BE2C (cell line): ENCODE measurements at places on chromosomes 16 and 17.

- DNase-seq = no peak
Measured at GRCh38 chr16:11084484-11084875, 140.1 kb downstream of the CLEC16A start.

- DNase-seq = no peak
Measured at GRCh38 chr17:45366691-45367090, 49.9 kb upstream of the MAP3K14 start.

DNA sequence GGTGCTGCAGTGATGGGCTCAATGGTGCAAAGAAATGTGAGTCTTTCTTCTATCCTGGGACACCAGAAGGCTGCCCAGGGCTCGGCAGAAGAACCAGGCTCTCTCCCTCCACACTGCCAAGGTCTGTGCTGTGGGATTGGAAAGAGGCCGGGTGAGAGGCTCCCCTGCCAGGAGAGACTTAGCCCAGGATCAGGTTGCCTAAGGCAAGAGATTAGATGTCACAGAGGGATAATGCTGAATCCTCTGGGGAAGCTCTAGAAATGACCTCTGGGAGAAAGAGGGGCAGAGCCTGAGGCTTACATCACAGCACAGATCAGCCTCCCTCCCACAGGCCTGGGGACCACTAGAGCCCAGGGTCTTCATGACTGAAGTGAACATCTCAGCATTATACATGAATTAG is 5.7 kb upstream of the DOC2B start:
- DNase-seq = no peak

DNA sequence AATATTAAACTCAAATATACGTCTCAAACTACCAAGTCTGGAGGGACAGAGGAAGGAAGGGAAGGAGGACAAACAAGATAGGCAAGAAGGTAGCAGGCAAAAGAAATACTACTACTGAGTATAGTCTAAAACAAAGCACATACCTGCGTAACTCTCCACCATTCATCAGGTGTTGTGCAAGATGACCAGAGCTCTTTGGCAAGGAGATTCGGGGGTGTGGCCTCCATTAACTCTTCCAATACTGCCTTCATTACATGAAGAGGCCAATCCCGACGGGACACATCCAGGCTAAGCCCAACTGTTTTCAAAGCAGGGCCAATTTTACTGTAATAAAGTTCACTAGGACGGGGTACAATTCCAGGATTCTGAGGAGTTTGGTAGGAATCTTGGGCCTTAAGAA is 38.2 kb upstream of the ARL6IP1 start:
- DNase-seq = no peak

- no peak for DNase-seq
Measured at GRCh38 chr17:50259477-50260324, 14.6 kb upstream of the TMEM92 start.

- no peak for DNase-seq
Measured at GRCh38 chr17:32786169-32786568, 90.8 kb downstream of the MYO1D start.

DNA sequence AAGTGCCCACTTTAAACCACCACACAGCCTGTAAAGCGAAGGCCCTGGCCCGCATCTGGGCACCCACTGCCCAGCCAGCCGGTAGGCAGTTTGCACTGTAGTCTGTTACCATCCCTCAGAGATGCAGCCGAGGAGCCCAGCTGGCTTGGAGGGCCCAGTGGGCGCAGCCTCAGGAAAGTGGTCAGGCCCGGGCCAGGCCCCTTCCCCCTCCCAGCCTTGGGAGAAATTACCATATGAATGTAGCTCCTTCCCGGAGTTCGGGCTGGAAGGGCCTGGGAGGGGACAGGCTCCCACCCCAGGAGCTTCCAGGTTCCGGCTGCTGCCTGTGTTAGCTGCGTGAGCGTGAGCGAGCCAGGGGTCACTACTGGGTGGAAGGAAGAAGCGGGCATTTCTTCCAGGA is 325.4 kb downstream of the SEC14L1 start:
- no peak for DNase-seq

DNA sequence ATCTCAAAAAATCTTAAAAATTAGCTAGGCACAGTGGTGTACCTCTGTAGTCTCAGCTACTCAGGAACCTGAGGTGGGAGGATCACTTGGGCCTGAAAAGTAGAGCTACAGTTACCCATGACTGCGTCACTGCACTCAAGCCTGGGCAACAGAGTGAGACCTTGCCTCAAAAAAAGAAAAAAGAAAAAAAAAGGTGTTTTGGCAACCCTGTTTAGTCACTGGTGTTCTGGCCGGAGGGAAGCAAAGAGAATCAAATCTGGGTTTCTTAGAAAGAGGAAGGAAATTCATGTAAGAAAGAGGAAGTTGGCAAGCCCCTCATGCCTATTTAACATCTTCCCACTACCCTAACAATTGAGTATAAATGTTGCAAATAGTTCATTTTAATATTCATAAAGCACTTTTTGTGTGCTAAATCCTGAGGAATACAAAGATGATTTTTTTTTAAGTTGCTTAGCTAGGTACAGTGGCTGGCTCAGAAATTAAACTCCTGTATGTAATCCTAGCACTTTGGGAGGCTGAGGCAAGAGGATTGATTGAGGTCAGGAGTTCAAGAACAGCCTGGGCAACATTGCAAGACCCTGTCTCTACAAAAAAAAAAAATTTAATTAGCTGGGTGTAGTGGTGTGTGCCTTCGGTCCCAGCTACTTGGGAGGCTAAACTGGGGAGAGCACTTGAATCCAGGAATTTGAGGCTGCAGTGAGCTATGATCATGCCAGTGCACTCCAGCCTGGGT is 6.5 kb upstream of the USP32 start:
- no peak for DNase-seq

DNA sequence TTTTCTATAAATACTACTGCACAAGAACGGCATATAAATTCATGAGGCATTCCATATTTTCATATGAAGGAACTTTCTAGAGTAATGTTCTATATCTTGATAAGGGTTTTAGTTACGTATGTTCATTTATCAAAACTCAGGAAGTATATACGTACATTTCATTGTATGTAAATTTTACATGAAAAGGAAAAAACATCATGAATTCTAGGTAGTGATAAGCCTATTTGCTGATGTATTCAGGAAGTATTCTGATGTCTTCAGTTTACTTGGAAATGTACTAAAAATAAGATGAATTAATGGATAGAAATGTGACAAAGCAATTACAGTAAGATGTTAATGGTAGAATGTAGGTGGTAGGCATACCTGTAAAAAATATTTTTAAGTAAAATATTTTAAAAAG is 4.7 kb downstream of the DGKE start:
- no peak for DNase-seq

- no peak for DNase-seq
Measured at GRCh38 chr16:1825864-1826690, 548 bp downstream of the HAGH start.

GRCh38 chr17:48037036-48037837 is at the start of gene COPZ2:
Gene COPZ2 (minus strand): TSS chr17:48037797. CDS start chr17:48037777, 20 bp downstream.
- peak; percentile 59 for DNase-seq

DNA sequence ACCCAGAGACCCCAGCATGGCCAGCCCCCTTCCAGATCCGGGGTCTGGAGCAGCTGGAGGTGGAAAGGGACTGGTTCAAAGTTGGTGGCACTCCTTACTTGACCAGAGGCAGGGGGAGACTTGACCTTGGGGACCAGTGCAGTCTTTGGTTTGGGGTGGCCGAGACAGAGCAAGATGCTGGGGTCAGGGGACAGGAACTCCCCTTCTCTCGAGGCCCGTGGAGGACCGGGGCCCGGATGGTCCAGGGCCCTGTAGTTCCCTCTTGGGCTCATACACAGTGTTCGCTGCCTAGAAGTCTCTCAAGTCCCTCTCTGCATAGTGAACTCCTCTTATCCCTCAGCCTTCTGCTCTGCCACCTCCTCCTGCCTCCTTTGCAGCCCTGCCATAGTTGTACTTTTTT is 601 bp upstream of the PRSS33 start:
- no peak for DNase-seq

DNA sequence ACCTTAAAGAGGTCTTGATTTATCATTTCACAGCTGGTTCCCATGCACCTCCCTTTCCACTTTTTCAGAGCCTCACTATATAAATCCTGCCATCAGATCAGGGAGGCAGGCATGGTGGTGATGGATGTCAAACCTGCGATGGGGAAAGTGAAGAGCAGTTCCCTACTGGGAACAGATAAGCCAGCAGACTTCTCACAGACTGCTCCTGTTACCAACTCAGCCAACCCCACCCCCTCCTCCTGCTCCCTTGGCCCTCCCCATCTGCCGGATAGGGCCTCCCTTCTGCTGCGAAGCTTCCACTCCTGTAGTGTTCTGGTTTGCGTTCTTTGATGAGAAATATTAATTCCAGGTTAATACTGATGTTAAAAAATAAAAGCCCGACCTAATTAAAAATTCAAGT is 232.1 kb downstream of the STX8 start:
- no peak for DNase-seq

DNA sequence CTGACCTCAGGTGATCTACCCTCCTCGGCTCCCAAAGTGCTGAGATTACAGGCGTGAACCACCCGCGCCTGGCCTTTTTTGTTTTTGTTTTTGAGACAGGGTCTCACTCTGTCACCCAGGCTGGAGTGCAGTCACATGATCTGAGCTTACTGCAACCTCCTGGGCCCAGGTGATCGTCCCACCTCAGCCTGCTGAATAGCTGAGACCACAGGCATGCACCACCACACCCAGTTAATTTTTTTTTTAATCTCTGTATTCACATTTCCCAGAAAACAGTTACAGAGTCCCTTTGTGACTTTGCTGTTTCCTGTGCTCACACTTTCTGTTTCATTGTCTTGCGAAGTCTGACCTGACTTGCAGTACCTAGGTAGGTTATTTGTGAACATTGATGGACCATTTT is 2.7 kb downstream of the CLUAP1 start:
- no peak for DNase-seq

- peak; percentile 91 for DNase-seq
Measured at GRCh38 chr16:4372578-4373355, 1.1 kb downstream of the VASN start.

DNA sequence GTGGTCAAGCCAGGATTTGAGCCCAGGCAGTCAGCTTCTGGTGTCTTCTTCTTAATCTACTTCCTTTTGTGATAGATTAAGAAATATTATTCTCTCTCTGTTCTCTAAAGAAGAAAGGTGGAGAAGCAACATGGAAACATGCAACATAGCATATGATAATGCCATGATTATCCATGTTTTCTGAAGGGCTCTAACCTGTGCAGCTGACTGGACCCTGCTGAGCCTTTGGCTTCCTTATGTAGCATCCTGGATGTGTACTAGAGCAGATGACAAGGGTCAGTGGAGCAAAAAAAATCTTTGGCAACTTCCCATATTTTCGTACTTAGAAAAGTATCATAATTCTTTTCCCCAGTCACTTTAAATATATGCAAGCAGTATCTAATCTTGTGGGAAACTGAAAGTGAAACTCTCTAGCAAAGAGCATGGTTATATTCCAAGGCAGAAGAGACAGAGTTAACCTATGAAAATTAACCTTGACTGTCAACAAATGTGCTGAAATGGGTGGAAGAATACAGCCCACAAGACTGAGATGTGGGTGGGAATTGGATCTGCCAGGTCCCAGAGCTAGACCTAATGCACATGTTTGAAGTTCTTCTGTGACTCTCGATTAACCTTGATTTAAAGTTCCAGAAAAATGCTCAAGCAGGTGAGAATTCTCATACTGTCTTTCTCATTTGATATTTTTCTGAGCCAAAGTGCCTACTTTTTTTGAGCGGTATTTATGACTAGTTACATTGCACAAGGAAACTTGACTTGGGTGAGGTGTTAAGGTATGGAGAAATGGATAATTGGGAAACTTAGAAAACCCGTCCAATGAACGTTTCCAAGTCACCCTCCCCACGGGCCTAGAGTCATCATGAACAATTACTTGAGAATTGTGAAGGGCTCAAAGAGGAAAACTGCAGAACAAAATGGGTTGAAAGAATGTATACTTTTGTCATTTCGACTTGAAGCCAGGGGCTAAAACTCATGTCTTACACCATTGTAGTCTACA is 248.6 kb downstream of the FTO start:
- DNase-seq = no peak

GRCh38 chr16:70703041-70703834 is 17.4 kb upstream of the MTSS2 start:
- peak; percentile 85 for DNase-seq

DNA sequence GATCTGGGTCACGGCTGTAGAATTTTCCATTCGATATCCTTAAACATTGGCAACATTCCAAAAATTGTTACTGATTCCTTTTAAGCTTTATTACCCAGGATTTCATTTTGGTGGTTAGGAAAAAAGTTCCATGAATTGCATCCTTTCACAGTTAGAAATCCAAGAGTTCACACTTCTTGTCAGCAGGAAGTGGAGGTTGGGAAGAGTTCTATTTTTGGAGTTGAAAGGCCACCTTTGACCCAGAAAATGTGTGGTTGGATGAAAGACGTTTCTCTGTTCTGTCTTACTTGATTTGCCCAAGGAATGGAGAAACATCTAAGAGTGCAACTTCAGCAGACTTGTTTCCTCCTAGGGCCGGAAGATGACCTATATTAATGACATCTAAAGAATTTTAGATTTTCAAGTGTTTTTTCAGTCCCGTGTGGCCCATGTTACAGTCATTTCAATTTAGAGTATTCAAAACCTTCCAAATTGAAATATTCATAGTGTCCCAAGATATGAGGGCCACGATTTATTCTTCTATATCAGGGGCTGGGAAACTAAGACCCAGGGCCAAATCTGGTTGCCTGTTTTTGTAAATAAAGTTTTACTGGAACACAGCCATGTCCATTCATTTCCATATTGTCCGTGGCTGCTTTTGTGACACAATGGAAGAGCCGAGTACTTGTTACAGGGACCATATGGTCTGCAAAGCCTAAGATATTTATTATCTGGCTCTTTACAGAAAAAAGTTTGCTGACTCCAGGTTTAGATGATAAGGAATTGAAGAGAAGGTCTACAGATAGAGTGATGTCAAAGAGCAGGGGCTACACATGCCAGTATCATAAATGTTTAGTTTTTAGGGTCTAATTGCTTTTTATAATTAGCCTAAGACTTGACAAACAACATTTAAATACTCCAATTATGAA is 50.2 kb downstream of the CDK5R1 start:
- DNase-seq = no peak

DNA sequence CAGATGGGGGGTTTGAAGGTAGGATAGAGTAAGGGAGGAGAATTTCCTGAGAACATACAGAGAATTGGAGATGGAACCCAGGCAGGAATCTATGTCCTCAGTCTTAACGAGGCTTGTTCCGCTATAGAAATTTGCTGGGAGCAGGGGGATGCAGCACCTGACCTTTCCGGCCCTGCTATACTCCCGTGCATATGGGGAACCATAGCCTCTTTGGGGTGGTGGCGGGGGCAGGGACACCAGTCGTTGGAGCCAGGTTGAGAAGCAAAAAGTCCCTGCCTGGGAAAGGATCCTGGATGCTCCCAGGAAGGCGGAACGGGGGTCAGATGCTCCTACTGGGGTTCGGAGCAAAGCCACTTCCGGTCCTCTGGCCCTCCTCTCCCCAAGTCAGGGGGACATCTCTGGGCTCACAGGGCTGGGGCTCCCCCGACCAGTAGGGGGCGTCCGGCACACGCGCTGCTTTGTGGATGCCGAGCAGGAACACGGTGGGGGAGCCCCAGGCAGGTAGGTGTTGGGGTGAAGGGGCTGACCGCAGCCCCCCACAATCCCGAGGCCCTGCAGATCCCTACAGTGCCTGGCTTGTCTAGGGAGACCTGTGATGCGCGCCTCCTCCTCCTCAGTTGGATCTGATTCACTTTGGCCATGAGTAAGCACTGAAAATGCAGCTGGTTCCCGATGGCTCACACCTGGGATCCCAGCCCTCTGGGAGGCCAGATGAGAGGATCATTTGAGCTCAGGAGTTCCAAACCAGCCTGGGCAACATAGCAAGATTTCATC is 15.5 kb upstream of the TFAP4 start:
- DNase-seq = peak; percentile 84
